Ovary (tissue), 10 donors: ENCODE measurements at places on chromosomes 11 and 22. TPM values are rescaled to one million over a fixed set of nuclear protein-coding genes. Genes with fewer than 3 reads are reported as not detected.
A peak's percentile ranks its signal among the peaks of the same experiment; 100 is the strongest.

TAF6L gene
- 33.6 TPM for total RNA-seq

HORMAD2 gene
- not detected for total RNA-seq

DUSP8 gene
- total RNA-seq: 0.65 TPM

DNA sequence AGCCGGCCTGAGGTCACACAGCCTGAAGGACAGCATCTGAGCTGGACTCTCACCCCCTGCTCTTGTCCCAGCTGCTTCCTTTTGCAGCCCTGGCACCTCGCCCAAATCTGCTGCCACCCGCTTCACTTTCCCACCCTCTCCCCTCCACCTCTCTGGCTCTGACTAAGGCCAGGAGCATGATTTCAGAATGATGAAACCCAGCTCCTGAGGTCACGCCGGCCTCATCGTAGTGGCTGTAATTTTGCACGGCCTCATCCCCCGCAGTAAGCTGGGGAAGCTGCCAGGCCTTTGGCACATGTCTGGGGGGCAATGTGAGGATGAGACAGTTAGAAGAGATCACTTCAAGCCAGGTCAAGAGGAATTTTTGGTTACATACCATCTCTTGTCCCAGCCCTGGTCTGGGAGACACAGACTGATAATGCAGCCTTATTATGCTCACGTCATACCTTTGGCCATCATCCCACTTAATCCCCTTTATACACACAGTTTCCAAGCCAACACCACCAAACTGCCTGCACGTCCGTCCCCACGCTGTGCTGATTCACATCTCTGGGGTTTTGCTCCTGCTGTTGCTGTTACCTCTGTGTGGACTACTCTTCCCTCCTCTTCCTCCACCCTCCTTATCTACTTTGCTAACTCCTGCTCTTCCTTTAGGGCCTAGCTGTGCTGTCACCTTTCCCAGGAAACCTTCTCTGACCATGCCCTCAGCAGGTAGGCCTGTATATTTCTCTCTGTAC, 58.1 kb downstream of the CHRDL2 start:
- no peaks in the 10 kb centered on the region for H3K27me3 ChIP-seq
- H3K4me3 ChIP-seq: no peak overlapping the region
- DNase-seq: peak; percentile 90

GRCh38 chr22:38348751-38349496, 31.7 kb upstream of the CSNK1E start:
- no peaks in the 10 kb centered on the region for H3K4me1 ChIP-seq
- no peak for DNase-seq
- no peaks in the 10 kb centered on the region for H3K27me3 ChIP-seq
- H3K27ac ChIP-seq: no peak overlapping the region
- H3K36me3 ChIP-seq: no peaks in the 10 kb centered on the region

DNA sequence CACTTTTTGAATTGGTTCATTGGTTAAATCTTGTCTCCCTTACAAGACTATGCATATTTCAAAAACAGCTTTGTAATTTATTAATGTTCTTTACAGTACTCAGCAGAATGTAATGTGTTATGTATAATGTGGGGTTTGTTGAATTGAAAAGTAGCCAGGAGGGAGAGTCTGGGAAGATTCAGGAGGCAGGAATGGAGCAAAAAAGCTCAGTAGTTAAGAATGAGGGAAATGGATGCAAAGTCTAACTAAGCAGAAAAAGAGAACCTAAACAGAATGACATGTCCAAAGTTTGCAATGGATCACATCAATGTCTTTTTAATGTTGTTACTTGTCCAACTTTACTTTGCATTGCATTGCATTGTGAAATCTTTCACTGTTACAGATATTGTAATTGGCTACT, 86.5 kb upstream of the CARD18 start:
- no peak for DNase-seq
- H3K27ac ChIP-seq: no peak overlapping the region
- H3K4me3 ChIP-seq: no peak overlapping the region
- H3K27me3 ChIP-seq: no peaks in the 10 kb centered on the region

DDI1 gene
- total RNA-seq: not detected

GRCh38 chr11:2409126-2409525, 8.6 kb downstream of the TSSC4 start:
- H3K4me1 ChIP-seq: no peaks in the 10 kb centered on the region

CCDC87 gene
- total RNA-seq: 0.47 TPM

GRCh38 chr11:61854966-61855714, 27.0 kb downstream of the FADS2 start:
- H3K27ac ChIP-seq: no peak overlapping the region
- no peaks in the 10 kb centered on the region for H3K4me1 ChIP-seq
- H3K36me3 ChIP-seq: no peaks in the 10 kb centered on the region
- no peak for DNase-seq
- no peaks in the 10 kb centered on the region for H3K27me3 ChIP-seq
- no peak overlapping the region for H3K4me3 ChIP-seq

GRCh38 chr22:30038219-30038618, 42.0 kb upstream of the HORMAD2 start:
- H3K4me1 ChIP-seq: no peaks in the 10 kb centered on the region
- DNase-seq: no peak
- no peaks in the 10 kb centered on the region for H3K36me3 ChIP-seq
- H3K27me3 ChIP-seq: no peaks in the 10 kb centered on the region
- H3K27ac ChIP-seq: no peak overlapping the region
- H3K4me3 ChIP-seq: no peak overlapping the region

GRCh38 chr11:94528551-94528950, 15.2 kb upstream of the FUT4 start:
- DNase-seq: no peak
- H3K27ac ChIP-seq: no peak overlapping the region
- no peaks in the 10 kb centered on the region for H3K27me3 ChIP-seq
- no peak overlapping the region for H3K4me3 ChIP-seq
- H3K36me3 ChIP-seq: no peaks in the 10 kb centered on the region

- no peaks in the 10 kb centered on the region for H3K27me3 ChIP-seq
- no peak for DNase-seq
- H3K4me1 ChIP-seq: no peaks in the 10 kb centered on the region
- no peaks in the 10 kb centered on the region for H3K36me3 ChIP-seq
- H3K4me3 ChIP-seq: no peak overlapping the region
These were observed 60.3 kb downstream of the MTMR2 start for GRCh38 chr11:95863486-95864140.
